ENCODE measurements at places on chromosomes 1 and 21.
A peak's percentile ranks its signal among the peaks of the same experiment; 100 is the strongest.

DNA sequence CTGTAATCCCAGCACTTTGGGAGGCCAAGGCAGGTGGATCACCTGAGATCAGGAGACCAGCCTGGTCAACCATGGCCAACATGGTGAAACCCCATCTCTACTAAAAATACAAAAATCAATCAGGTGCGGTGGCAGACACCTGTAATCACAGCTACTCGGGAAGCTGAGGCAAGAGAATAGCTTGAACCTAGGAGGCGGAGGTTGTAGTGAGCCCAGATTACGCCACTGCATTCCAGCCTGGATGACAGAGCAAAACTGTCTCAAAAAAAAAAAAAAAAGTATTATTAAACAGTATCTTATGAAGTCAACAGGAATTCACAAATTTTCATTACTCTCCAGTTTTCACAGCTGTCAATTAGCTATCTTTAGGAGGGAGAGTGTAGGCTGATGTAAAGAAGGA lies 3.8 kb downstream of the ACBD6 start:
- no peak for DNase-seq

DNA sequence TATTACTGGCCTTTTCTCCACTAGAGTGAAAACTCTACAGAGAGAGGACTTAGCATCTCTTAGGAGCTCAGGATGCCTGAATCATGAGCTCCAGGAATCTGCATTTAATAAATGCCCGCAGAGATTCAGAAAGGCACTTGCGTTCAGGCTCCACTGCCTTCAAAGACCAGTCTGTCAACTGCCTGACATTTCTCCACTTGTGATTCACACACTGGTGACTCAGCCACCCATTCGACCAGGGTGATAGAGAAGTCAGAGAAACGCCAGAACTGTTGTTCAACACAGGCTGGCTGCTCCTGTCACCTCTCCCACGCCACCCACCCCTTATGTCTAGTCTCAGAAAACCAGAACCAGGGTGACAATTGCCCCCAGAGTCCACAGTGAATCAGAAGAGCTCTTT lies 26.9 kb upstream of the LBR start:
- peak; percentile 63 for DNase-seq

DNA sequence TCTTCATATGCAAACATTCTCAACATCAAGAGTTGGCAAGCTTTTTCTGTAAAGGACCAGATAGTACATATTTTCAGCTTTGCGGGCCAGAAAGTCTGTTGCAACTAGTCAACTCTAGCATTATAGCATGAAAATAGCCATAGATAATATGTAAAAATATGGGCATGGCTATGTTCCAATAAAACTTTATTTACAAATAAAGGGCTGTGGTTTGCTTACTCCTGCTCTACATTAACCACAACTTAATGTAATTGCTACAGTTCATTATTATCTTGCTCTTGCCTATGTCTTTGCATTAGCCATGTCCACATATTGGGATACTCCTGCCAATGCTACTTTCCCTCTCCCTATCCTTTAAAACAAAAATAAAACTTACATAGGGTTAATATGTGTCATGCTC lies 24.5 kb upstream of the CTSK start:
- DNase-seq: no peak

GRCh38 chr1:91345395-91346005 lies 59.1 kb downstream of the HFM1 start:
- no peak for DNase-seq

DNA sequence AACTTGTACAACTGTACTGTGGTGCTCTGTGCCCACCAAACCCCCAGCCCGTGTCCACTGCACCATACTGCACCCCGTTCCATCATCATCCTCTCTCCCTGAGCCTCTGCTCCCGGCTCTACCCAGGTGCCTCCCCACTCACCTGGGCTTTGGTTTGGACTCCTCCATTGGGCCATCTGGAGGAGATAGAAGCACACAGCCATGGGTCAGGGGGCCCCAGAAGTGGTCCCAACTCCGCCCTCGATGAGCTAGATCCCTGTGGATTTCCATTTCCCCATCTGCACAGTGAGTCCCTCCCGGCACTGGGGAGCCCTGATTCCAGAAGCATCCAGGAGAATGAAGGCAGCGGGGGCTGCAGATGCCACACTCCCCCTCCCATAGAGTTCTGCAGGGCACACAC lies 10.8 kb downstream of the TNNT2 start:
- DNase-seq: no peak

DNA sequence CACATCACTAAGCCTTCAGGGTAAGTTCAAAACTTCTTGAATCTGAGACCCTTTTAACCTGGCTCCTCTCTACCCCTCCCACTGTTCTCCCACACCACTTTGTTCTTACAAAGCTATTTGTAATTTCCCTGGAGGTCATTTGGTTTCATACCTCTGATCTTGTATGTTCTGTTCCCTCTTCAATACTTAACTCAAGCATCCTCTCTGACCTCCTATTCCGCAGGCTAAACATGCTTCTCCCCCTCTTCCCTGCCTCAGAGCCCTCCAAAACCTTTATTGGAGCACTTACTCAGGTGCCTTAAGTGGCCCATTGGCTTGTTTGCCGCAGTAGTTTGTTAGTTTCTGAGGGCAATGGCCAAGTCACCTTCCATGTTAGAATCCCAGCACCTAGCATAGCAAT lies 54.8 kb downstream of the SSX2IP start:
- no peak for DNase-seq

- DNase-seq: no peak
These were observed 157.3 kb upstream of the VAMP3 start for GRCh38 chr1:7613851-7614205.

DNA sequence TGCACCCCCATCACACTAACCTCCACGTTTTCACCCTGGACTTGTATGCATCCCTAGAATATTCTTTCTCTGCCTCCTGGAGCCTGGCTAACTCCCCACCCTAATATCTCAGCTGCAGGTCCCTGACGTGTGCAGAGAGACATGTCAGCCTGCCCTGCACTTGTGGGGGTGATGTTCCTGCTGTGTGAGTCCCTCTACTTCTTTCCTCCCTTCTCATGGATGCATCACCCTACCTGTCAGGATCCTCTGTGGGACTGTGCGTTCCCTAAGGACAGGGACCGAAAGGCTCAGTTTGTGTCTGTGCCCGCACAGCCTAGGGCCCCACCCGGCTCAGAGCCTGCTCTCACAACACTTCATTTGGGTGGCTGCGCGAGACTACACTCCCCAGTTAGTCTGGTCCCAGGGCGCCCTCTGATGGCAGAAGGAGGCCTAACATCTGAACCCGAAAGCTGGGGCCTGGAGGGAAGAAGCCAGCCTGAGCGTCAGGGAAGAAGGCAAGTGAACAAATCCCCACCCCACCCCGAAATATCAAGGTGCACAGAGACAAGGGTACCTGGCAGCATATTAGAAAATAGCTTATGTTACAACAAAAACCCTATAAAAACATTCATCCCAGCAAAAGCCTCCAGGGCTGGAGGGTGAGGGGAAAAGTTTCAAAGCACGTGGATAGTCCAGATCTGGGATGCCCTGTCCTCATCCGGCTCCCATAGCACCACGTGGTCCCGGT lies 3.7 kb downstream of the CD52 start:
- peak; percentile 99 for DNase-seq

GRCh38 chr1:109754738-109755137 lies 9.0 kb downstream of the EPS8L3 start:
- no peak for DNase-seq

DNA sequence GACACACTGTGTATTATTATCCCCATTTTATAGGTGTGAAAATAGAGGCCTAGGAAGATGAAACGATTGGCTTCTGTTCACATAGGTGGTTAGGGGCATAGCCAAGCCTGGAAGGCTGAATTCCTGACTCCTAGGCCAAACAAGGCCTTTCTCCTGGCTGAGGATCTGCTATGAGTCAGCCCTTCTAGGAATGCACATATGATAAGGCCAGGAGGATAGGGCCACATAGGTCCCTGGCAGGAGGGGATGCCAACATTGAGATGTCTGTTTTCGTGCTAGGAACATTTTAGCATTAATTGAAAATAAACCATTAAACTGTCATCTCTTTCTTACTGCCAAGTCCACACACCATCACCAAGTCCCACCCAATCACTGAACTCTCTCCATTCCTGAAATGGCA lies 9.2 kb downstream of the CSMD2 start:
- no peak for DNase-seq

DNA sequence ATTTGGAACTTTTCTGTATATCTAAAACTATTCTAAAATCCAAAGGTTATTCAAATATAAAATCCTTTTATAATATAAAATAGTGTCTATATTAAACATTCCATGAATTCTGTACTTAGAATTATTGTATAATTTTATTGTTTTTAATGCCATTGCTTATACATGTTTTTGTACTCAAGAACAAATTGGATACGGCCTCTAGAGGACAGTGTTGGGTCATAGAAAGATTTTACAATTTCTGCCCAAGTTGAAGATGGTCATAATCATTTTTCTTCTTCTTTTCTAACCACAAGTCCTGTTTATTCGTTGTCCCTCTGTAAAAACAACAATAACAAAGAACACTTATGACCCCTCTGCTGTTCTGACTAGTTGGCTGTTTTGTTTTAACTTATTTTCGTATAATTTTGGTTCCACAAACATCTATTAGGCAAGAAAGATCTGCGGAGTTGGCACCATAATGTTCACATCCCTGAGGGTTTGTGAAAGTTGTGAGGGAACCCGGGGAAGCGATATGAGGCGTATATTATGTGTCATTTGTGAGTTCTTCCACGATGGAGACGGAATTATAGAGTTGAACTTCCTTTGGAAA lies 75.7 kb upstream of the KIF26B start:
- DNase-seq: no peak

DNA sequence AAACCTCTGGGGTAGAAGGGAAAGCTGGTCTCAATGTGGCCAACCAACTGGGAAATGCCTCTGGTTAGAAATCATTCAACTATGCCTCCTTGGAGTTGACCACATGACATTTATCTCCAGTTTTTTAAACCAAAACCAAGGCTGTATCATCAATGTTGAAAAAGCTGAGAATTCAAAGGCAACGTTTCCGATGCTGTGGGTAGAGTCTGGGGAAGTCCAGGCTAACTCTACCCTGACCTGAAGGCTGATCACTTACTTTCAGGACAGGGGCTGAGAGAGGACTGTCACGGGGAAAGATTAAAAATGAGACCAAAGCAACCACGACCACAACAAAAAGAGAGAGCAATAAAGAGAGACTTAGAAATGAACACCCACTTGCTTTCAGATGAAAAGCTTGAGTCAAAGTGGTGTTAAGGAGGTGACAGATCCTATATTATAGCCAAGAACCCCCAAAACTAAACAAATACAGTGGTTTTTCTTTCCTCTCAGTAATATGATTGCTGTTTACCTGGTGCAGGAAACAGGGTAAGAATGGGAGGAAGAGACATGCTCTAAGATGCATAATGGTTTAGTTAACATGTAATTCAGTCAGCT lies 90.8 kb upstream of the TNFSF4 start:
- DNase-seq: no peak

- no peak for DNase-seq
These were observed 408.8 kb upstream of the DAB1 start for GRCh38 chr1:57832612-57833011.

DNA sequence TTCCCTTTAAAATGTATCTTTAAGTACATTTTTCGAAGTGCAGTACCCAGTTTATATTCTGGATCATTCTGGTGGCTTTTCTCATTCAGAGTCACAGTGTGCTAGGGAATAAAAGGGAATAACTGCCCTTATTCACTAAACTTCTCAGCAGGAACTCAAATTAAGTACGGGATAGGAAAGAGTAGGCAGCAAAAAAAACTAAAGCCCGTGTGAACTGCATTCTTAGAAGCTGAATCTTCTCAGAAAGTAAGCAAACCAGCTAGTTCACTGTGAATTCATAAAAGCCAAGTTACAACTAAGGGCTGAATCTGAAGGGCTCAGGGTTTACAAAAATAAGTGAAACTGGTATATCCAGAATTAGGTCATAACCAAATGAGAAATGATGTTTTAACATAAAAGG lies 22.0 kb downstream of the PRPF38A start:
- no peak for DNase-seq

- no peak for DNase-seq
These were observed 89.5 kb downstream of the CSMD2 start for GRCh38 chr1:34075576-34075975.

DNA sequence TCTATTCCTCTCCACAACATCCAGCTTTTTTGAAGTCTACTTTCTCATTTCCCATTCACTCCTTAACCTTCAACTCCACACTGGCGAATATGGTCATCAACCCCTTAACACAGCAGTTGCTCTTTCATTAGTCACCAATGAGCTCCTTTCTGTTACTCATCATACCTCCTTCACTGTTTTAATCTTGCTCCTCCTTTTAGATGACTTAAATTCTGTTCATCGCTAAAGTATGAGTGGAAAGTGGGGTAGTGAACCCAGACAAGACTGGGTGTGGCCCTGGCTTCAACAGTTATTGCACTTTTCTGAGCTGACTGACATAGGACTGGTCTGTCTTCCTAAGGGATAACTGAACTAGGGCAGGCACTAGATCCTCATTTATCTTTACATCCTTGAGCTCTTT lies 51.3 kb downstream of the AKT3 start:
- no peak for DNase-seq

- no peak for DNase-seq
These were observed 3.4 kb downstream of the PTTG1IP start for GRCh38 chr21:44869781-44870747.

- no peak for DNase-seq
These were observed 3.8 kb upstream of the CA6 start for GRCh38 chr1:8941906-8942305.

- DNase-seq: no peak
These were observed 35.7 kb upstream of the USP1 start for GRCh38 chr1:62401034-62401760.

DNA sequence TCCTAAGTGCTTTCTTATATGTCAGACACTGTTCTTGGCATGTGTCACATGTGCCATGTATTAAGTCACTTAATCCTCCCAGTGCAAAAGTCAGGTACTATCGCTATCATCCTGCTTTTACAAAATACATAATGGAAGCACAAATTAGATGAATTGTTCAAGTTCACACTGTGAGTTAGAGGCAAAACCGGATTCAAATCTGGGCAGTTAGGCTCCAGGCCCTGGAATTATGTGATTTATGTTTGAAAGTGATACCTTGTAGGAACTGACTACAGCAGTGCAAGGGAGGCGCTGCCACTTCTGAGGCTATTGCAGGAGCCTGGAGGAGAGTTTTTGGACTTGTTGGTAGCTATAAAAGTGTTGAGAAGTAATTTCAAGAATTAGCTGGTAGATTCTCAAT lies 358.3 kb downstream of the HLX start:
- no peak for DNase-seq

DNA sequence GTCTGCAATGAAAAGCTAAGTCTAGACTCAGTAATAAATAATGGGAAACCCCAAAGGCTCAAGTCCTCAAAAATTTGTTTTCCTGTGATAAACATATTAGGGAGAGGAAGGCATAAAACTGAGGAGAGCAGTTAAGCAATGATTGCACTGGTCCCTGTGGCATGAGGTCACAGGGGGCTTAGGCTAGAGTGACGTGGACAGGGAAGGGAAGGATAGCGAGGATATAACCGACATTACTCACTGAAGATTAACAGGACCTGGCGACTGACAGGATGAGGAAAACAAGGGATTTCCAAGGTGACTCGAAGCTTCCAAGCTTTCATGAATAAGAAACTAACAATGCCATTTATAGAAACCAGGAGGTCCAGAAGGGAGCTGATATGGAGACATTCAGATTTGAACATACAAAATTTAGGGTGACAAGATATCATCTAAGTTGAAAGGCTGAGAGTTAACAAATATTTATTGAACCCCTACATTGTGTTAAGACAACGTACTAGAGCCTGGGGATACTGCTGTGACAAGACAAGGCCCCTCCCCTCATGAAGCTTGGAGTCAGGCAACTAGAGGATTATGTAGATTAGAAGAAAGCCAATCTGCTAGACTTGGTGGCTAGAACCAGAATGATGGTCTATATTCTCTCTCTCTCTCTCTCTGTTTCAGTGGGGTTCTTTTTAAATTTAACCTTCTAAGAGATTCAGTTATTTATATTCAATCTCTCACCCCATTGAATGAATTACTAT lies 33.2 kb upstream of the PKN2 start:
- DNase-seq: no peak

Data from stimulated activated CD8-positive, alpha-beta memory T cell treated with anti-CD3 and anti-CD28 coated beads, Interleukin-4, amount 100 ng/mL, for 4 hours (primary cell).